ENCODE measurements at places on chromosomes 12 and 14.

GRCh38 chr12:39682689-39683477, 63.3 kb upstream of the ABCD2 start:
- DNase-seq: no peak

DNA sequence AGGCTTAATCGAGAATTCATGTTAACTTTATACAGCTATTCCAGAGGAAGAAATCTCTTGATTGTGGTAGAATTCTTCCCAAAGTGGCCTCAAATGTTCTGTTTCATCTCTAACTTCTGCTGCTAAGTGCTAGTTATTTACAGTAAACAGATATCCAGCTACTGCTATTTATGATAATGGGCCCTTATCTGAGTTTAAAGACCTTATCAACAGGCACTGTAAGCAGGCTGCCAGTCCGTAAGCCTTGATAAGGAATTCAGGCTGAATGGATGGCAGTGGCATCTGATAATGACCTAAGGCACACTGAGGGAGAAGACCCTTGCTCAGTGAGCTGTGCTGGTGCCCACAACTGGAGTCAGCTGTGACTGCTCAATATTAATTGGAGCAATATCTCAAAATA, 59.0 kb downstream of the PAX9 start:
- no peak for DNase-seq

DNA sequence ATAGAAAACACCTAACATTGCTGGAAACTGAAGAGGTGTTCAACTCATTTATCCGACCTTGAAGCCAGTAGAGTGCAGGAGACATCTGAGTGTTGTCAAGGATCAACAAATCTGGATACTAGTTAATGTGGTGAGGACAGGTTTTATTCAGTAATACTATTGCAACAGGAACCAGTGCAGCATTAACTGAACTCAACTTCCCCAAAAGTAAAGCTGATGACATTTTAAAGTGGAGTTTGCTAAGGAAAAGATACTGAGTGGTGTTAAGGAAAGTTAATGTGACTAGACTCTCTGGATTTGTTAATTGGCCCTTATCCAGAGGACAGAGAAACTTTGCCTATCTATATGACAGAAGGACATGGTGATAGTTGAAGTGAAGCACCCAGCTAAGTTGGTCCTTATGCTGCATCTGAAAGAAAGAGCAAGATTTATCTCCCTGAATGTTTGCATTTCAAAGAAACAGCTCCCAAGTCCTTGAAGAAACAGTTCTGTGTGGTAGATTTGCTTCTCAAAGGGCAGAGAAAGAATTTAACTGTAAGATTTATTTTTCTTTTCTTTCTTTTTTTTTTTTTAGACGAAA, 1.2 kb upstream of the CLEC7A start:
- DNase-seq: no peak

GRCh38 chr12:18160901-18161300, 70.9 kb upstream of the RERGL start:
- DNase-seq: no peak

- no peak for DNase-seq
Observed at GRCh38 chr14:23660290-23661226, 24.4 kb downstream of the DHRS2 start.

GRCh38 chr12:48221645-48222044, 18.6 kb upstream of the OR10AD1 start:
- no peak for DNase-seq

DNA sequence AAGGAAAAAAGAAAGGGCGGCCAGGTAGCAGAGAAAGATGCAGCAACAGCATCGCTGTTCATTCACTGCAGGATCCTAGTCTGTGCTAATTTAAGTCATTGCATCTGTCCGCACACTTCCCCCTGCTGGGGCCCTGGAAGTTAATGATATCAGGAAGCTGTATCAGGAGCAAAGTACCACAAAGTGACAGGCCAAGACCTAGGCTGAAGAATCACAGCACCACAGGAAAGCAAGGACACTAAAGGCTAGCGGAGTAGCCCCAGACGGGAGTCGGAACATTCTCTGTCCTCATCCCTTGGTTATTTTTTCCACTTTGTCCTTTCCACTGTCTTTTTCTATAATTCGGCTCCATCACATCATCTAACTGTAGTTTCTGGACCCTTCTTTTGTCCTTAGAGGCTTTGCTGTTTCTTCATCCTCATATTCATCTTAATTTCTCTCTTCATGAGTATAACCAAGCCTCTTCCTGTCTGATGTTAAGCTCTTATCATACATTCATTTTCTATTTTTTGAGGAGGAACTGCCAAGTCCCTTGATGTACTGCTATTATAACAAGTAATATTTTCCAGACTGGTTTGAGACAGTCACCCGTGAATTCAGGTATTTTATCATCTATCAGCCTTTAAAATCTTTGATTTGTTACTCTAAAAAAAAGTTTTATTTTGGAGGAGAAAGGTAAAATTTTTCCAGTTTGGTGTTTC, 28.3 kb downstream of the DUSP16 start:
- no peak for DNase-seq

DNA sequence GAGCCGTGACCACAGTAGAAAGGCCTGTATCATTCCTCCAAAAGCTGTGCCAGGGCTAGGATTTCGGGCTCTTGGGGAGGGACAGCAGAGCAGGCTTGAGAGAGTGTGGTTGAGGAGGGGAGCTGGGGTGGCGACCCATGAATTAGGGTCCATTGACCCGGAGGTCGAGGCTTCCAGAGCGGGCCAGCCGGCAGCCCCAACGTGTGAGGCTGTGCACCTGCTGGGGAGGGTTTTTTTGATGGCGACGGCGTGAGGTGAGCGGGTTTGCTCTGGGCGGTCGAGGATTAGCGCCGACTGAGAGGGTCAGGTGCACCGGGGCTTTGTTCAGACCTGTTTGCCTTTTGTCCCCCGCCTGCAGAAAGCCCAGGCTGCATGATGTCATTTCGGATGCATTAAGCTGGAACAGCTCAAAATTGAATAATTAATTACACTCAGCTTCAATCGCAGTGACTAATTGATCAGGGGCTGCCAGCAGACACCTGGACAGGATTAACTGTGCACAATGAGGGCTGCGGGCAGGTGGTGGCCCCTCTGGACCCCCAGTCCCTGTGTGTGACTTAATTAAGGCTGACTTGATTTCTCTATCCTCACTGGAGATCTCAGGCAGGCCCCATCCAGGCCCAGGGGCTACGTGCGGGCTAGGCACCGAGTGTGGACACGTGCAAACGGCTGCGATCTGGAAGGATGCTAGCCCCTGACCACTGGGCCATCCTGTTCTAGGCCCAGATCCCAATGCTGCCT, 42.1 kb upstream of the MEG3 start:
- DNase-seq: no peak

- DNase-seq: no peak
Observed at GRCh38 chr12:50200552-50201273, 33.5 kb upstream of the CERS5 start.

DNA sequence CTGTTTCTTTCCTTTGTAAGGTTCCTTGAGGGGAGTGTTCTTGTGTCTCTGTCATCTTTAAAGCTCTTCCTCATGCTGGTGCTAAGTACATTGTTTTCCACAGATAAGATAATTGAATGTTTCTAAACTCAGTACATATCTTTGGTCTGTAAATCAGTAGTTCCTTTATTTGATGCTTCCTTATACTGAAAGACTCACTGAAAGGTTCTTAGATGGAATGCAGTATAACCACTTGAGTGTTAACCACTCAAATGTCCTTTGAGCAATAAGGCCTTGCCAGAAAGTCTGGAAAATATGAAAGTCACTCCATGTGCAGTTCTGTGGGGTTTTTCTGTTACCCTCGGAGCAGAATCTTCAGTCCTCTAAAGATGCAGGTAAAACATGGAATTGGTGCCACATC, 23.0 kb upstream of the RNU6-8 start:
- DNase-seq: no peak

DNA sequence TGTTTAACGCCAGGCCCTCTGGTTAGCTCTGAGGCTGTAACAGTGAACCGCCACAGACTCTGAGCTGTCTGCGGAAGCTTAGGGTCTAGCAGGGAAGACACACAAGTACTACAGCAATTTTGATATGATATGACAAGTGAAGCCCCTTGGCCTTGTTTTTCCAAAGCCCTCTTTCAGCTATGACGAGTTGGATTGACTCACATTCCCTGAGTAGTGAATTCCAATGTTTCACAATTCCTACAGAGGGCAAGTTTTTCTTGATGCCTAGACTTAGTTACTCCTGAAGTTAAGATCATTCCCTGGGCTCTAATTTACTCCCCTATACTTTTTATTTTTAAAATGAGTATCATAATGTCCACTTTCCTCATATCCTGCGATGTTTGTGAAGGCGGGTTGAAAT, 53.3 kb upstream of the CISTR start:
- DNase-seq: no peak

GRCh38 chr14:103533999-103534575, 5.1 kb downstream of the TRMT61A start:
- no peak for DNase-seq

- DNase-seq: no peak
Observed at GRCh38 chr14:87014856-87015255, 978.1 kb downstream of the GALC start.

DNA sequence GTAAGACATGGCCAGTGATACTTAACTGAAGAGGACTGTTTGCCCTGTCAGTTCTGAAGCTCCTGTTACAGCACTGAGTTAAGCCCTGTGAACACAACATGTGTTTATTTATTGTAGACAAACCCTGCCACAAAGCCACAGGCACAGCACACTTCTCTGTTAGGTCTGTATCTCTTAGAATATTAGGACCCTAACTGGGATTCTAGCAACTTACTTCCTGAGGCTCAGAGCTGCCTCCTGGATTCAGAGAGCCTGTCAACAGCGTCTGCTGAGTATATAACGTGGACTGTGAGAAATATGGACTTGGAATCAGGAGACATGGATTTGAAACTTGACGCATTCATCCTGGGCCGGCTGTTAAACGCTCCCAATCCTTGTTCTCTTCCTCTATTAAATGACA, 135.0 kb upstream of the HIF1A start:
- DNase-seq: no peak

DNA sequence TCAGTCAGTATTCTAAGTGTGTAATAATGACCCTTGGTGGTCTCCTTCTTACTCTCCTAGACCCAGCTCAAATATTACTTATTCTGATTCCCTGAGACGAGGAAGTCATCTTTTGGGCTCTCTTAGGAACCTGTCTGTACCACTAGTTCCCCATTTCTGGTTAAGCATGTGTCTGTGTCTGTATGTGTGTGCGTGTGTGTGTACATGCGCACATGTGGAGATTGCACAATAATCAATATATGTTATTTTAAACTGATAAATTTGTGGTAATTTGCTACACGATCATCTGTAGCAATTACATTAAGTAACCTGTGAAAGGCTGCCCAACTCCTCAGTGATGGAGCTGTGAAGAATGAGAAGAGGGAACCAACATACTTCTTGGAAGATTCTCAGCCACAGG, 132.2 kb downstream of the ASCL4 start:
- no peak for DNase-seq

DNA sequence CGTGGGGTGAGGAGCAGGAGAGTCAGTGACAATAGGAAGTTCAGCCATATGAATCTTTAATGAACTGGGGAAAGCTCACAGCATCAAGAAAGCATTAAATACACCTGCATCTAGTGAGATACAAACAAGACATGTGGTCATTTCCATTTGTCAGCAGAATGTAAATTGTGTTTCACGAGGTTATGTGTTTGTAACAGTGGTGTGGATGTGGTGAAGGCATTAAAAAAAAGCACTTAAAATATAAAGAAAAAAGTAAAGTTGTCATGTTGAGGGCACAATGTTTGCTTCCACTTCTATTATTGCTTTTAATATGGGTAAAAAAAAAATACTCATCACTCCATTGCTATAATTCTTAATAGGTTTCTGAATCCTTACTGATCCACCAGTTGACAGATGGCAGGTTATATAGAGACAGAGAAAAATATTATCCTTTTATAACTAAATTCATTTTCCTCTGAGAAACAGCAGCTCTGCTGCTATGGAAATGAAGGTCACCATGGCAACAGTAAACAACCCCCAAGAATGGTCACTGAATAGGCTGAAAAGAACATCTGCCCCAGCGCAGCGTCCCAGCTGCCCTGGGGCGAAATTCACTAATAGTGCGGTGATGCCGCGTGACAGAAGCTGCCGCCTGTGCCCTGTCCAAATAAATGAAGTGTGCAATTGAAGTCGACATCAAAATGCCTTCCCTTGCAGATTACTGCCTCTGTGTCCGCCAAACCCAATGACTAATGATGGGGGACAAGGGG, 226.1 kb downstream of the FOXN3 start:
- no peak for DNase-seq

DNA sequence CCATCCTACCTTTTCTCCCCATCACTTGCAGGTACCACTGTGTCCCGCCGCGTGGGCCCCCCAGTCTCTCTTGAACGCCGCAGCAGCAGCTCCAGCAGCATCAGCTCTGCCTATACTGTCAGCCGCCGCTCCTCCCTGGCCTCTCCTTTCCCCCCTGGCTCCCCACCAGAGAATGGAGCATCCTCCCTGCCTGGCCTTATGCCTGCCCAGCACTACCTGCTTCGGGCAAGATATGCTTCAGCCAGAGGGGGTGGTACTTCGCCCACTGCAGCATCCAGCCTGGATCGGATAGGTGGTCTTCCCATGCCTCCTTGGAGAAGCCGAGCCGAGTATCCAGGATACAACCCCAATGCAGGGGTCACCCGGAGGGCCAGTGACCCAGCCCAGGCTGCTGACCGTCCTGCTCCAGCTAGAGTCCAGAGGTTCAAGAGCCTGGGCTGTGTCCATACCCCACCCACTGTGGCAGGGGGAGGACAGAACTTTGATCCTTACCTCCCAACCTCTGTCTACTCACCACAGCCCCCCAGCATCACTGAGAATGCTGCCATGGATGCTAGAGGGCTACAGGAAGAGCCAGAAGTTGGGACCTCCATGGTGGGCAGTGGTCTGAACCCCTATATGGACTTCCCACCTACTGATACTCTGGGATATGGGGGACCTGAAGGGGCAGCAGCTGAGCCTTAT, 9.2 kb downstream of the ARHGAP9 start:
- no peak for DNase-seq

DNA sequence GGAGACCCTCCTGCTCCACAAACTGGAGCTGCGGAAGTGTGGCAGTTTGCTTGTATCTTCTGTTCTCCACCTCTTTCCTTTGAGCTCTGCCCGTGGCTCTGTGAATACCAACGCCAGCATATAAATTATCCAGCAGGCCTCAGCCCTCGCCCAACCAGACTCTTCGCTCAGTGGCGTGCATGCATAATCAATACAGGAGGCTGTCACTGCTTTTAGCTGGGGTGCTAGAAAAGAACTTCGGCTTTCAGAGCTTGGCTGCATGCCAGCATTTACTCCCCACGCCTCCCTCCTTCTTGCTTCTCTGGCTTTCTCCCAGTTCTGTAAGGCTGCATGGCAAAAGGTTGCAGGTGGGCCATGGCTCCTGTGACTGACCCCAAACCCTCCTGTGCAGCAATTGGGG, 26.9 kb downstream of the NRXN3 start:
- no peak for DNase-seq

- DNase-seq: no peak
Observed at GRCh38 chr12:72448089-72448488, 175.9 kb downstream of the TRHDE start.

GRCh38 chr12:59787610-59788009, 191.8 kb downstream of the SLC16A7 start:
- no peak for DNase-seq

GRCh38 chr14:101556131-101556530, 5.2 kb upstream of the DIO3 start:
- DNase-seq: no peak
